OCI-LY7 (cell line): ENCODE measurements at places on chromosomes 1 and 21.

DNA sequence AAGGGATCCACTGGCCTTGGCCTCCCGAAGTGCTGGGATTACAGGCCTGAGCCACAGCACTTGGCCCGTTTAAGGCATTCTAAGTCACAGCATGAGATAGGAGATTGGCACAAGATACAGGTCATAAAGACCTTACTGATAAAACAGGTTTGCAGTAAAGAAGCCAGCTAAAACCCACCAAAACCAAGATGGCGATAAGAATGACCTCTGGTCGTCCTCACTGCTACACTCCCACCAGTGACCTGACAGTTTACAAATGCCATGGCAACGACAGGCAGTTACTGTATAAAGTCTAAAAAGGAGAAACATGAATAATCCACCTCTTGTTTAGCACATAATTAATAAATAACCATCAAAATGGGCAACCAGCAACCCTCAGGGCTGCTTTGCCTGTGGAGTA is 33.3 kb upstream of the RCC2 start:
- no peak for DNase-seq

DNA sequence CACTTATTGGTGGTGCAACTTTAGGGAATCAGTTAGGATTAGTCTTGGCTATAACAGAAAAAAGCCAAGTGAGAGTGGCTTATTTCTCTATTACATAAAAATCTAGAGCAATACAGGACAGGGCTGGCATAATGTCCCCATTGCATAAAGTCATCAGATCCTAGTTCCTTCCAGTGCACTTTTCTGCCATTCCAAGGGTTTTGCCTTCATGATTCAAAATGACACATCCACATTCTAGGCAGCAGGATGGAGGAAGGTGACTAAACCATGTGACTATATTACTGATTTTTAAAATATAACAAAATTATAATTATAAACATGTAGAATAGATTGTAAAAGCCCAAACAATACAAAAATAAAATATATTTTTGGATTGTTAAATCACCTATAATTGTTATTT is 18.8 kb downstream of the JUN start:
- no peak for DNase-seq

DNA sequence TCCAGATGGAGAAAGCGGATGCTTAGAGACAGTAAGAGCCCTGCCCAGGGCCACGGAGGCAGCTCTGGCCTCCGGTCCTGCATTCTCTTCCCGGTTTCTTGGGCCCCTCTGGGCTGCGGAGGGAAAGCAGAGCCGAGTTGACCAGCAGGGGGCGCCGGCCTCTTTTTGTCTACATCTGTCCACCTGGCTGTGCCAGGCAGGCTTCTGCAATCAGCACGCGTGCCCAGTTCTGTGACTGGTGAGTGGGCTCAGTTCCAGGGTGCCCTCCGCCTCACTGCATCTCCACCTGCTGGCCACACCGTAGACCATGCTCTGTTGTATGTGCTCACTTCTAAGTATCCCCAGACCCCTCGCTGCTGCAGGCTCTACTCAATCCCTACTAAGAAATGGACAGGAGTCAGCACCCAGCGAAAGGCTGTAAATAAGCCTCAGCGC is 6.7 kb upstream of the HUNK start:
- peak; percentile 73 for DNase-seq

GRCh38 chr1:38776466-38777065 is 83.0 kb downstream of the RRAGC start:
- DNase-seq: no peak

GRCh38 chr1:67430358-67431155 is at the start of gene SERBP1:
Gene SERBP1 (minus strand): TSS chr1:67430402. CDS start chr1:67430300, 102 bp downstream.
- peak; percentile 99 for DNase-seq
